ENCODE measurements at places on chromosomes 7 and 10.
A peak's percentile ranks its signal among the peaks of the same experiment; 100 is the strongest.

- DNase-seq = no peak
These were observed 52.4 kb downstream of the OAT start for GRCh38 chr10:124366343-124366742.

- peak; percentile 68 for DNase-seq
These were observed 177.4 kb downstream of the NRP1 start for GRCh38 chr10:33157103-33157502.

GRCh38 chr10:43204943-43205671 is 61.8 kb downstream of the RASGEF1A start:
- DNase-seq = peak; percentile 19

- peak; percentile 77 for DNase-seq
These were observed 133.4 kb upstream of the PTN start for GRCh38 chr7:137476937-137477336.

DNA sequence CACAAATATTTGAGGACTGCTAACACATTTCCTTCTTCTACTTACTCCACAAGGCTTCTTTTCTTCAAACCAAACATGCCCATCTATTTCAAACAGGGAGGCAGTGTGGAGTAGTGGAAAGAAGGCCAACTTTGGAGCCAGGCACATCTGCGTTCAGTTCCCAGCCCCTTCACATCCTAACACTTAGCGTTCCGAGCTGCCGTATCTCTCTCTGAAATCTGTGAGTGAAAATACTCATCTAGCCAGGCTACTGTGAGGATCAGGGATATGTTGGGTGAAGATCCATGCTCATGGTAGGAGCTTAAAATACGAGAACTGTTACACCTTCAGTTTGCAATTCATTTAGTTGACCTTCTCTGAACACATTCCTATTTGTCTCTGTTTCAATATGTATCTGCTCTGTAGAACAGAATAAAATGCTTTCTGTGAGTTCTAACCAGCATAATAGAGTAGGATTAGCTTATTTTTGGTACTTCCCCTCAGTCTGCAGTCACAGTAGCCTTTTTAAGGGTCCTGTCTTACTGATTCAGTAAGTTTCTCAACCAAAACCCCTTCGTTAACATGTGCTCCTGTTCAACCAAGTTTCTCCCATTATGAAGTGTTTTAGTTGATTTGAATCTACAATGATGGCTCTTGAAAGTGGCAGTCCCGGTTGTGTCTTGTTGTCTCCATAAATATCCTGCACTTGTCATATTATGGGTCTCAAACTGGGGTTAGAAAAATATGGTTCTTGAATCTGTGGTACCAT is 3.3 kb upstream of the MEST start:
- peak; percentile 30 for DNase-seq

- DNase-seq = no peak
These were observed 30.1 kb upstream of the TNPO3 start for GRCh38 chr7:129084801-129085551.

- DNase-seq = no peak
These were observed 78.2 kb upstream of the CHST15 start for GRCh38 chr10:124171561-124171960.

DNA sequence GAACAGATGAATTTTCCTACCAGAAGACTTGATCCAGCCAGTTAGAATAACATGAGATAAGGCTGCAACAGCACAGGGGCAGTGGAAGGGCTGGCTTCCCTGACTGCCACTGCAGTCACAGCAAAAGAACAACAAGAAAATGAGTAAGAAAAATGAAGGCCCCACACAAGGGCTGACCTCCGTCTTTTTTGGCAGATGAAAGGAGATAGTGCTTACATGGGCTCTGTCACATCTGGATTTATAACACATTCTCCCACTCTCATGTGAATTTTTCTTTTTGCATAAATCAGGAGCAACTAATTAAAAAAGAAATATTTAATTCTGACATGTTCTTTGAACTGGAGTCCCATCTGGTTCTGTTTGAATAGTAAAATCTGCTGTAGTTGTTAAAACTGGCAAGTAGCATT is 99.6 kb downstream of the NRP1 start:
- peak; percentile 75 for DNase-seq

Data from fibroblast of skin of abdomen (primary cell).